ENCODE measurements at places on chromosomes 16 and 17.

DNA sequence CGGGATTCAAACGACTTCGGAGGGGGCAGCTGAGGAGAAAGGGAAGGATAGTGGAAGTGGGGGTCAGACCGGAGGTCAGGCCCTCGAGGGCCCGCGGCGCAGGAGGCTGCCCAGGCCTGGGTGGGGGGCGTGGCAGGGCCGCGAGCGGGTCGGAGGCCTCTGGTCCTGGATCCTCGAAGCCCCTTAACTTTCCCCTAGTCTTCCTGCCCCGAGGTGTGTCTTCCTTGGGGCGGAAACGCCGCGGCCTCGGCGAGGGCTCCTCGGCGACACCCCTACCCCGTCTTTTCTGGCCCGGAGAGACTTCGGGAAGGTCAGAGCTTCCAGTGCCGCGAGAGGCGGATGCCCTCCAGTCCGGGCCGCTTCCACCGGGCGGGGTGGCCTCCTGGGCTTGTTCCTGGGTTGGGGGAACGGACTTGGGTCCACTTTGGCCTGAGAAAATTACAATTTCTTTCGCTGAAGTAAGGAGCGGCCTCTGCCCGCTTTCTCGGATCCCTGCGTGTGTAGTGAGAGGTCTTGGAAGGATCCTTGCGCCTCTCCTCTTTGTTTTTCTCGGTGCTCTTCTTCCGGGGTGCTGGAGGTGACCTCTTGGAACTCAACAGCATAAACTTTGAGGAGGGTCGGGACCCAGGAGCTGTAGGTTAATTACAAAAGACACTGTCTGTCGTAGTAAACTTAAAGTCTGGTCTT lies 491 bp downstream of the IST1 start:
- peak; percentile 51 for DNase-seq

- peak; percentile 36 for DNase-seq
These were observed 12.6 kb upstream of the TCF25 start for GRCh38 chr16:89860747-89861304.

GRCh38 chr17:17103160-17103559 lies 60.9 kb downstream of the MPRIP start:
- no peak for DNase-seq

DNA sequence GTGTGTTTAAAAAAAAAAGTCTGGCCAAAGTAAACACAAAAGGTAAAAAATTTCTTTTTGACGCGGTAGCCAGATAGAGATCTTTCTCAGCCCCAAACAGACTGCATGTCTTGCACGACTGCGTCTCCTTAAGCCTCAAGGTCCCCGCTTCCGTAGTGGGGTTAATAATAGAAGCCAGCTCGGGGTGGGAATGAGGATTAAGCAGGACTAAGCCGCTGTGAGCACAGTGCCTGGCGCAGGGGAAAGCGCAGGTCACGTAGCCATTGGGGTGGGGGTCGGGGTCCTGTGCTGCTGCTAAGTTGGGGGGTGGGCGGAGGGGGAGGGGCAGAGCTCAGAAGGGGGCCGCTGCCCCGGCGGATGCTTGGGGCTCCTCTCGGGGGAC lies 521 bp downstream of the GGA2 start:
- DNase-seq: peak; percentile 41

- DNase-seq: no peak
These were observed 19.2 kb upstream of the USP22 start for GRCh38 chr17:21061971-21062526.

DNA sequence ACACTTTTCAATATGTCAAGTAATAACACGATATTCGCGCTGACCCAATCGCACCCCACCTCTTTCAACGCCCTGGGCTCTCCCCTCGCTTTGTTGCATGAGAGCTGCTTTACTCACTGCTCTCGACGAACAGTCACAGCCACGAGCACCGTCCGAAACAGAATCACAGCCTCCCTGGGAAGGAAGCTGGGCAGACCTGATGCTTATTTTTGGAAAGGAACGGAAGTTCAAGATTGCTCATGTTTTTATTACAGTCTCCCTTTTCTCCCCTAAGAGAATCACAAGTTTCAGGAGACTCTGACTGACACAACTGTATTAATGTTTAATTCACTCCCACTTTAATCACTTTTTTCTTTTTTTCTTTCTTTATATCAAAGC lies 67.8 kb downstream of the ANKRD11 start:
- DNase-seq: peak; percentile 51

DNA sequence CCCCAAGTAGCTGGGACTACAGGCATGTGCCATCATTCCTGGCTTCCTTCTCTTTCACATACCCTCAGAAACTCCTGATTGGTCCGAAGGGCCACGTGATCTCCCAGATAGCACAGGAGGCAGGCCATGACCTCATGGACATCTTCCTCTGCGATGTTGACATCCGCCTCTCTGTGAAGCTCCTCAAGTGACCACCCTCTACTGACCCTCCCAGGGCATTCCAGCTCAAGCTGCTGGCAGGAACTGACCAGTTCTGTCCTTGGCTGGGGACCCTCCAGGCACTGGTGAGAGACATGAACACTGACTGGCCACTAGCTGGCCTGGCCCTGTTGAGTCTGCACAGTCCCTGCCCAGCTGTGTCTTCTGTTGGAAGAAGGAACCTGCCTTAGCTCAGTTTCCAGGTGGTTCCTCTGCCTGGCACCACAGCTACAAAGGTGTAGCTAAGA lies 5.6 kb downstream of the ERAL1 start:
- DNase-seq: no peak

DNA sequence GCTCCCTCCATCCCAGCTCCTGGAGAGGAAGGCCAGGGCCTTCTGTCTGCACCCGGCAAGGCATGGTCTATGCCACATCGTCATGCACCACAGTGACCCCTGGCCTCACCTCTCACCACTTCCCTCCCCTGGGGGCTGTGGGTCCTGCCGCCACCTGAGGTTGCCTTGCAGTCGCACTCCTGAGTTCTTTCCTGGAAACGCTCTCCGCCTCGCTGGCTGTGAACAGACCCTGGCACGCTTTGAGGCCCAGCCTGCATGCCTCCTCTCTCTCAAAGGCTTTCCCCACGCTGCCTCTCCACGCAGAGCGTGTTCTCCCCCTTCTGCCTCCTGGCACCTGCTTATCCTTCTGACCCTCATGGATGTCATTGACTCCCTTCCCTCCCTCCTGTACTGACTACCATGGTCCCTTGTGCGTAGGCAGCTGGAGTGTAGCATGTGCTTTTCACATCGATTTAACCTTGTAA lies 45.4 kb downstream of the SEC14L1 start:
- DNase-seq: no peak

DNA sequence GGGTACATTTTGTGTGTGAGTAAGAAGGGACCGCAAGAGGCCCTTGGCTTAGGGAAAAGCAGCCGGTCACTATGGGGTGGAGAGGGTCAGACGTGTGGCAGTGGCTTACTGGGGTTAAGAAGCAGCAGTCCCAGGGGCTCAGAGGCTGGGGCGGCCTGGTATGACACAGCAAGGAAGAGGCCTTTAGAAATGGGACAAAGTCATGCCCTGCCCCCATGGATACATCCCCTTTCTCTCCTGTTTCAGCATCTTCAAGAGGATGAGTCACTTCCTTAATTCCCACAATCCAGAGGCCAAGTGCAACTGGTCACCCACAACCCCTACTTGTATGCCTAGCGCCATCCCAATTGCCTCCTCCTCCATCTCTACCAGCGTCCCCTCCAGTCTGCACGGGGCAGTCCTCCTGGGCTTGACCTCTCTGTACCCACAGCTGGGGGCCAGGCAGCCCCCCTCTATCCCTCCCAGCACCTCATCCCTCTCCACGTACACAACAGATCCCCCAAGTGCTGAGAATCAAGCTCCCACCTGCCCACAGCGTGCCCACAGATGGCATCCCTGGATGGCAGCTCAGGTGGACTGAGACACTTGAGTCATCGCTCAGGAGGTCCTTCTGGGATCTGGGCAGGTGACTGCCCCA lies 6.9 kb upstream of the EFTUD2 start:
- peak; percentile 98 for DNase-seq

- no peak for DNase-seq
These were observed 39.0 kb downstream of the NEUROD2 start for GRCh38 chr17:39568702-39569101.

Data from fibroblast of skin of back (primary cell).